ENCODE measurements at places on chromosomes 12 and 14.

DNA sequence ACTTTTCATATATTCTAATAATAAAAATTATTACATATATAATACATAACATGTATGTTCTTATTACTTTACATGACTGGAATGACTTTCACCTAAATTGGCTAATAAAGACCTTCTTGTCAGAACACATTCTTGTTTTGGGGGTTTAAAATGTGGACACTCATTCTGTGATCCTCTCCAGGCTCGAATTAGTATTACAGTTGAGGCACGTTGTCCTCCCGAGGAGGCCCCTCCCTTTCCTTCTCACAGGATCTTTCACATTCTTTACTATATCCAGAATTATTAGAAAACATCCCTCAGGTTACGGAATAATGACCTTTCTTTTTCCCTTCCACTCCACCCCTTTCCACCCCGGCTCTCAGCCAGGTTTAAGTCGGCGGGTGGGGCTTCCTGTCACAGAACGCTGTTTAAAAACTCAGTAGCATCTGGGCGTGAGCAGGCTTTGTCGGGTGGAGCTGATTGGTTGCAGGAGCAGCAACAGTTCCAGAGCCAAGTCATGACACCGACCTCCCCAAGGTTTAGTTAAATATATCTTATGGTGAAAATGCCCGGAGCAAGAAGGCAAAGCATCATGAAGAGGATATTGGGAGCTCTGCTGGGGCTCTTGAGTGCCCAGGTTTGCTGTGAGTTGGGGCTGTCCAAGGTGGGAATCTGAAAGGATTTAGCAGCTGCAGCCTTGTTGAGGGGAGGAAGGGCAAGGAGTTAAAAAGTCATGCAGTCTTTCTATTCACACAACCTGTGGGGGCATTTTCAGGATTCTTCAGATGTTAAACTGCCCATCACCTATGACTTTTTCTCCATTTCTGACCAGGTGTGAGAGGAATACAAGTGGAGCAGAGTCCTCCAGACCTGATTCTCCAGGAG, 396.7 kb upstream of the OR4E1 start:
- no peak for DNase-seq

DNA sequence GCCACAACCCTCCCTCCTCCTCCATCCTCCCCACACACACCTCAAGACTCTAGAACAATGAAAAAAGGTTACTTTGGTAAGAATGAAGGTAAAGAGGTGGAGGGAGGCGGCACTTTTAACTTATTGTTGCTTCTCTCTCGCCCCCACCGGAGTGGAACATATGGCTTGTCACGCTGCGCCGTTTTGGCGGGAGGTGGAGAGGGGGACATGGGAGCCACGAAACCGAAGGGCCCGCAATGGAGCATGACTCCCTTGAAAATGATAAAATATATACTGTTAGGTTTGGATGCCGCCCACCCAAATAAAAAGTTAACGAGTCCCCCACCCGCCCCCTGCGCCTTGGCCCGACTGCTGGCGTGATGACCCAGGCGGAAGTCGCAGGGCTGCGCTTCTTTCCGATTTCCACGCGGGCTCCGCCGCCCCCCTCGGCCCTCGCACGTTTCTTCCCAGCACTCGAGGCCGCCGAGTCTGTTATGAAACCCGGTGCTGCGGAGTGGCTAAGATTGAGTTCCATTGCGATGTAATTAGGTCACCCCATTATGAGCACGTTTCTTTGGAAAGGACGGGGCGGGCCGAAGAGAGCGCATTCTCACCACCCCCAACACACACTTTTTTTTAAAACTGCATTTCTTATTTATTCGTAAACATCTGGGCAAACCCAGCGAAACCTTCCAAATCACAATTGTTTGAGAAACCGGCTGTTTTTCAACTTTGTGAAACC, 1.4 kb upstream of the ZFP36L1 start:
- no peak for DNase-seq

DNA sequence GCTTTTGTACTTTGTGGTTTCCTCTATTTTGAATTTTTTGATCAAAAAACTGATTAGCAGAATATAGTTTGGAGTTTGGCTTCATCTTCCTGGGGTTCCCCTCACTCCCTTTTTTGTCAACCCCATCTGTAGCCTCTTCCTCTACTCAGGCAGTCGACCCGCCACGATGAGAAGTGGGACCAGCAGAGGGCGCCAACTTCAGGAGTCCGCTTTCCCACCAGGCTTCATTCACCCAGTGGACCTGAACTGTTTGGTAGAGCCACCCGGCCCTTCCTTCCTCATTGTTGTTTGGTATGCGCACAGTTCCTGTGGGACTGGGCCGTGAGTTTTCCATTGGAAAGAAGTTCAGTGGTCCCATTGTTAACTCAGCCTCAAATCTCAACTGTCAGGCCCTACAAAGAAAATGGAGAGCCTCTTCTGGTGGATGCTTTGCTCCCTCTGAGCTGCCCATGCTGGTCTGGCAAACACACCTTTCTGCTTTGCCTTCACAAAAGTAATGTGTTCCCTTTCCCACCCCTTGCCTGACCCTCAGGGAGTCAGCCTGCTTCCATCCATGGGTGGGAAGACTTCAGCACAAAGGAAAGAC, 21.7 kb downstream of the TMBIM6 start:
- no peak for DNase-seq

DNA sequence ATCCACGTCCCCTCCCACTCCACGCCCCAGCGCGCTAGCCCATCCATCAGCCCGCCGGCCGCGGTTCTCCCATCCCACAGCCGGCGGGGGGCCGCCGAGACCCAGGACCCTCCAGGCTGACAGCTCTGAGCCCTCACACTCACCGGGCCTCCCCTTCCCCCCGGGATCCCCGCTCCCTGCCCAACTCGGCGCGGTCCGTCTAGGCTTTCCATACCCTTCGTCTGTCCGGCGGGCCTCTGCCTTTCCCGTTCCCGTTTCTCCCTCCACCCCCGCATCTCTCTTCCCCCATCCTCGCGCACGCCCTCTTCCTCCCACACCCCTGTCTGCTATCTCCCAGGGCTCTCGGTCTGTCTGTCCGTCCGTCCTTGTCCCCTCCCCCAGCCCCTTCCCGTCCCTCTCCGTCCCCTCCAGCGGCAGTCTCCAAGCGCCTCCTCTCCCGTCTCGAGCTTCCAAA, 726 bp downstream of the ZFHX2 start:
- DNase-seq = no peak

GRCh38 chr12:88058719-88059077, 29.5 kb upstream of the C12orf50 start:
- DNase-seq = no peak

DNA sequence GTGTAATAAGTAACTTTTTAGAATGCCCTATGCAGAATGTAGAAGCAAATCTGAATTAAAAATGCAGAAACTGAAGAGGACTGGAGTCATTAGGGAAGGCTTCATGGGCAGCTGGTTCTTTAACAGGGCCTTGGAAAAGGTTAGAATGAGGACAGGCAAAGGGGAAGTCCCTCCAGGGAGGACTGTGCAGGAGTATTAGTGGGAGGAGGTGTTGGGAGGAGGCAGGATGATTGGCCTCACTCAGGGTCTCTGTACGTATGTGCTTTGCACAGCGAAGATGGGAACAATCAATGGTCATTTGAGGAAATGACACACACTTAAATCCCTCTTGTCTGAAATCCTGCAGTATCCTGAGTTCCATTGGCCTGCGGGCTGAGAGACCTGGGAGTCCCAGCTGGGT, 119.7 kb downstream of the PTCSC3 start:
- no peak for DNase-seq

DNA sequence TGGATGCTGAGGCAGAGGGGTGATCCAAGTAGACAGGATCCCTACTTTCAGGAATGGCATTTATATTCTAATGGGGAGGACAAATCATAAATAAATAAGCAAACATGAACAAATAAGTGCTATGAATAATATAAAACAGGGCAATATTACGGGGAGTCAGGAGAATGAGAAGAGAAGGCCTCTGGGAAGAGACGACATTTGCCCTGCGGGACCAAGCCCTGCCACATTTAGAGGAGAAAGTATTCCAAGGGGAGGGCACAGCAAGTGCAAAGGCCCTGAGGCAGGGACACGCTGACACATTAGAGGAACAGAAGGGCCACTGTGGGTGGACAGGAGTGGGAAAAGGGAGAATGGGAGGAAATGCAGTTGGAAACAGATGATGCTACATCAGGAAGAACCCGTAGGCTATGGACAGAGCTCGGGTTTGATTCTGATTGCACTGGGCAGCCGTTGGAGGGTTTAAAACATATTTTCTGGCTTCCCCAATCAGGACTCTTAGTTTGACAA, 1.3 kb downstream of the RNFT2 start:
- DNase-seq = no peak
